ENCODE measurements at places on chromosomes 3 and 15. TPM values are rescaled to one million over a fixed set of nuclear protein-coding genes. Genes with fewer than 3 reads are reported as not detected.

ITGA11 gene
- 0.27 TPM for total RNA-seq

PLA2G4D gene
- not detected for total RNA-seq

- DNase-seq: no peak
Measured at GRCh38 chr3:41640076-41640475, 321.8 kb downstream of the ULK4 start.

- DNase-seq: no peak
Measured at GRCh38 chr15:36458411-36458810, 121.0 kb upstream of the CDIN1 start.

PIGBOS1 gene
- total RNA-seq: 9.7 TPM

All from hematopoietic multipotent progenitor cell (in vitro differentiated cells).